ENCODE measurements at places on chromosomes 7 and 10.

DNA sequence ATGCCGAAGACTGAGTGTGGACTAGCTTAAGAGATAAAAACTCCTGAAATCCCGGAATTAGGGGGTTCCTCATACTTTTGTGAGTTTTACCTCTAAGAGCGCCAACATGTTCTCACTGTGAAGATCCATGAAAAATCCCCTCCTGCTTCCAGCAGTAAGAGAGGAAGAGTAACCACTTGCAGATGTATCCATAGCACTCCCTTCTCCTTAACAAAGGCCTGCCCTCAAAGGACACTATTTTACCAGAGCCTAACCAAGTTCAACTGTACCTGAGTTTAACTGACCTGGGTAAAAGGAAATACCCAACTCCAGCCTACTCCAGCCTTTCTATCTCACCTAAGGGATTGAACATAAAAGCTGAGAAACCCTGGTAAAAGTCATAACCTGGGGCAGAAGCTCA, 280.9 kb downstream of the POLR1F start:
- DNase-seq = no peak

DNA sequence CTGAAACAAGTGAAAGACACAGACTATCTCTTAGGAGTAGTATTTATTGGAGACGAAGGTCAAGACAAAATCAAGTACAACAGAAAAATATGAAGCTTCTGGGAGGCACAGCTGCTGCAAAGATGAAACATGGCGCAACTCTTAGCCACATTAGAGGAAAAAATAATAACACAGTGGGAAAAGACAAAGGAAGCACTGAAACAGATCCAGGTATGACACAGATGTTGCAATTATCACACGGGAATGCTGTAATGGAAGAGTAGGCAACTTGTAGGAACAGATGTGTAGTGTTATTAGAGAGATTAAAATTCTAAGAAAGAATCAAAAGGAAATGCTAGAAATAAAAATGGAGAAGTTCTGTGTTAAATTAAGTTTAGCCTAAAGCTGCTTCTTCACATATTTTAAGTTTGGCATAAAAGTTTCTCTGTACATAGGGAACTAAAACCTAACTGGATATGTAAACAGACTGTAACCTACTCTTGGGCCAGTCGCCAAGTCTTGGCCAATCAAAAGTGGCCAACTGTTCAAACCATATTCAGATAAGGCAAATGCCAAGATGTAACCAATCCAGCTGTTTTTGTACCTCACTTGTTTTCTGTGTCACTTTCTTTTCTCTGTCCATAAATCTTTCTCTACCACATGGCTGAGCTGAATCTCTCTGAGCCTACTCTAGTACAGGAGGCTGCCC, 1132.0 kb upstream of the LRRTM3 start:
- no peak for DNase-seq

GRCh38 chr10:1551636-1552338, 185.5 kb downstream of the ADARB2 start:
- no peak for DNase-seq

DNA sequence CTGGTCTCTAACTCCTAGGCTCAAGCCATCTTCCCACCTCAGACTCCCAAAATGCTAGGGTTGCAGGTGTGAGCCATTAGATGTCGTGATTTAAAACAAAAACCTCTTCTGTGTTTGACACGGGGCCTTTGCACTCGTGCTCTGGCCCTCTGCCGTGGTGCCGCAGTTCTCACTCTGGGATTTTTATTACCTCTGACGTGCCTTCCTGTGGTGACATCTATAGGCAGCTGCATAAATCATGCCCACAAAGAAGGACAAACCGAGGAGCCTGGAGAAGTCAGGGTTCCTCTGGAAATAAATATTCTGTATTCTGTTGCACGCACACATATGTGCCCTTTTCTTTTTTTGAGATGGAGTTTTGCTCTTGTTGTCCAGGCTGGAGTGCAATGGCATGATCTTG, 25.9 kb upstream of the OCM start:
- DNase-seq = no peak

DNA sequence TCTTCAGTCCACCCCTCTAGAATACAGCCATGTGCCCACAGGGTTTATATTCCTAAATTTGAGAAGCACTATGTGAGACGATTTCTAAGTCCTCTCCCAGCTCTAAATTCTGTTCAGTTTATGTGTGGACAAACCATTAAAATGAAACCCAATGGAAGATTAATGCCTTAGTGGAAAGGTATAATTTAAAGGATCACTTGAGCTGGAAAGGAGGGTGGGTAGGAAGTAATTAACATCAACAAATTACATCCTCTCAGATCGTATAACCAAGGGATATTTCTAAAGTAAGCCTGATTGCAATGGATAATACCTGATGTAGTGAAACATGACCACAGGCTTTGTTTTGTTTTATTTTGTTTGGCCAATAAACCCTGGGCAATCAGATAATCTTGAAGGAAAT, 511.0 kb upstream of the COBL start:
- no peak for DNase-seq

- no peak for DNase-seq
Measured at GRCh38 chr7:19094138-19094537, 23.3 kb downstream of the TWIST1 start.

- no peak for DNase-seq
Measured at GRCh38 chr10:100890673-100891317, 22.0 kb upstream of the SLF2 start.

DNA sequence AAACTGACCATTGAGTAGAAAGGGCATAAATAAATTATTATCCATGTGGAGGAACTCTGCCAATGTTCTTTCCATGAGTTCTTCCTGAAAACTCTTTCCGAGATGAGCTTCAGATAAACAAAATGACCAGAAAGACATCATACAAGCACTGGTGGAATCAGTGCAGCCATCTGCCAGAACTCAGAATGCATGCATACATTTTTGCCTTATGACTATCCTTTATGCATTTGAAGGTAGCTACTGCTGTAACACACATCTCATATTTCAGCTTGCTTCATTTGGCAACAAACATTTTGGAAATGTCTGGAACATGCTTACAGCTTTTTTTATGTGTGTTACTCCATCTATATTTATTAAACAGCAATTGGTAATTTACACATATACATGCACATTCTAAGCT, 448.9 kb downstream of the PLXDC2 start:
- no peak for DNase-seq

- DNase-seq = no peak
Measured at GRCh38 chr7:127678947-127679346, 27.0 kb downstream of the SND1 start.

DNA sequence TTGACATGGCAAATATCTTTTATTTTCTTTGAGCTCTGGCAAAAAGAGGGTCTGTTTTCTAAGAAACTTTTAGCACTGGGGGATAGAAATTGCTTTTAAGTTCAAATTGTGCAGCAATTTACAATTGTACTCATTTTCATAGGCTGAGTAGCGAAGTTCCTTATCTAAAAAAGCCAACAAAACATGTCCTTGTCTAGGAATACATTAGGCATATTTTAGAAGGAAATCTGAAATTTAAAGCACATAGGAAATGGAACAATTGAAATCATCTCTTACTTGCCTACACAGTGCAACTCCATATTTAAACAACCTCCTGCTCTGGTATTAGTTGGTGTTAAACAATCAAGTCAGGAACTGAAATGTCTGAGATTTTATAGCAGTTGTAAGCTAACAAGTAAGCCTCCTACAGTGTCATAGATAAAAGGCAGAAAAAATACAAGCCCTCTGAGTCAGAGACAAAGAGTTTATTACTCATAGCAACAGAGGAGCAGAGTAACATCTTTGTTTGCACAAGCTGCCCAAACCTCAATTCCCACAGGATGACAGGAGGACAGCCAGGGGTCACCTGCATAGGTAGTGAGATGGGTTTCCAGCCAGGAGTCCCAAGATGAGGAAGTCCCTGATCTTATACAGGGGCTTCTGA, 280.2 kb upstream of the HGF start:
- DNase-seq = no peak

- DNase-seq = no peak
Measured at GRCh38 chr10:69649786-69650550, 19.9 kb downstream of the FAM241B start.

DNA sequence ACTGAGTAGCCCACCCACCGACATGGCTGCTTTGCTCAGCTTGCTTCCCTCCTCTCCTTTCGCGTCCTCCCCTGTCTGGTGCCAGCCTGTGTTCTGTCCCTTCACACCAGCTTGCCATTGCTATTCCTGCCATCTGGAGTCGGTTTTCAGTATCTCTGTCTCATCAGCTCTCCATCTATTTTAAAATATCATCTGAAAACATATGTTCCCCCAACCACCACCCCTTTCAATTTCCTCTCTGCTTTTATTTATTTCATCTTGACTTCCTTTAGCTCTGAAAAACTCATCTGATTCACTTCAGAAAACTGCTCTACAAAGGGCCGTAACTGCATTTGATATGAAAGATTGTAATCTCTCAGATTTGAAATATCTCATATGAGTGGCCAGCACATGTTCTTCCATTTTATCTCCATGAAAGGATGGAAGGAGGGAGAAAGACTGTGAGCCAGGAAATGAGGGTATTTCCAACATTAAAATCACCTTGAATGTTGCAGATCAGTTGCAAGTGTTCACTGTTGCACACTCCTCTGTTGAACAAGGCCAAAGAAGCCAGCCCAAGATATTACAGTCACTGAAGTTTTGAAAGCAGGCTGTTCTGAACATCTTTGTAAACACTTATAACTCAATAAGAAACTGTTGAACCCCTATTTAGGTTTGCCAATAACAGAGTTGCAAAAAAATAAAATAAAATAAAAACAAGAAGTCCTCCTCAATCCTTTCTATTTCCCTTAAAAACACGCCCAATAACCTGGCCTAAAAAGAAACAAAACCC, 202.4 kb upstream of the NEBL start:
- DNase-seq = no peak

DNA sequence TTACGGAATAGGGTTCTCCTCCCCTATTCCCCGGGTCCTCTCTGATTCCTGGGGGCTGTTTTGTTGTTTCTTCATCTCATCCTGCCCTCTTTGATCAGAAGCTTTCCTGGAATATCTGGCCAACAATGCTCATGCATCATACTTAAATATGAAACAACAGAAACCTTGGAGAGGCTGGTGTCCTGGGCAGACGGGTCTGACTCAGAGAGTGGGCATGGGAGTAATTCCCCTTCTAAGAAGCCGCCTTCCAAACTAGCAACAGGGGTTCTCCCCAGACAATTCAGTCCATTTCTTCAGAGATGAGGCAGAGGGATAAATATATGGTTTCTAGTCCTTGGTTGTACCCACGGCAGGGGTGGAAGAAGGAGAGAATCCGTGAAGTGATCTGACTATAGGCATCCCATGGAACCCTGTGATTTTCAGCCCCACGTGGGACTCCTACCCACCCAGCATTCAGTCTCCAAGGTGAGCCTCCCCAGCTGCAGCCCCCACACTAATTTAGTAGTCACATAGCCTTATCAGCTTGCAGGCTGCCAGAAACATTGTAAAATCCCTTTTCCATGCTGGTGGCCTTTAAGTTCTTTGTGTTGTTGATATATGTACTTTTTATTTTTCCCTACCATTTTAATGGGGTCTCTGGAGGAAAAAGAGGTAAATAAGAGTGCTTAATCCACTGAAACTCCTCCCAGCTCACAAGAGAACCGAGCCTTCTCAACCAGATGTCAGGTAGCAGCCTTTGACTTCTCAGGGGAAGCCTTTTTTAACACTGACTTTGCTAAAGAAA, 119.2 kb downstream of the SFMBT2 start:
- no peak for DNase-seq

DNA sequence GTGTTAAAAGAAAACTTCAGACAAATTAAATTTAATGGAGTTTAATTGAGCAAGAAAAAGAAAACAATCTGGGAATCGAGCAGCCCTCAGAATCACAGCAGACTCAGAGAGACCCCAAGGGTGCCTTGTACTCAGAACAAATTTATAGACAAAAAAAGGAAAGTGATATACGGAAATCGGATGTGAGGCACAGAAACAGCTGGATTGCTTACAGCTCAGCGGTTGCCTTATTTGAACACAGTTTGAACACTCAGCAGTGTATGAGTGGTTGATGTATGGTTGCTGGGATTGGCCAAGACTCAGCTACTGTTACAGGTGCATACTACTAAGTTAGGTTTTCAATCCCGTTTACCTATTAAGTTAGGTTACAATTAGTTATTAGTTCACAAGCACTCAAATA, 103.8 kb upstream of the LYZL1 start:
- no peak for DNase-seq

GRCh38 chr7:29086545-29086944, 59.8 kb downstream of the CPVL start:
- DNase-seq = no peak

- no peak for DNase-seq
Measured at GRCh38 chr7:94179466-94179865, 175.3 kb upstream of the BET1 start.

DNA sequence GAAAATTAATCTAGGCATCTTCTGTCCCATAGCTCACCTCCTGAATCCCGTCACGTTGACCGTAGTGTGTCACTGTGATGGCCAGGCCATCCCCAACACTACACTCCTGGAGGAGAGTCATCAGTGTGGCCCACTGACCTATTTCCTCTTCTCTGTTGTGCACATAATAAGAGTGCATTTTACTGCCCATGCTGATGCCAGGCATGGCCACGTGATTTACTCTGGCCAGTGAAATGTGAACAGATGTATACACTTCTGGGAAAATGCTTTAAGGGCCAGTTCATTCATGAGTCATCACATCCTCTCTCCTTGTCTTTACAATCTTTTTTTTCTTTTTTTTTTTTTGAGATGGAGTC, 101.9 kb upstream of the PIP4K2A start:
- DNase-seq = no peak

- no peak for DNase-seq
Measured at GRCh38 chr7:143384148-143384547, 3.0 kb downstream of the ZYX start.

DNA sequence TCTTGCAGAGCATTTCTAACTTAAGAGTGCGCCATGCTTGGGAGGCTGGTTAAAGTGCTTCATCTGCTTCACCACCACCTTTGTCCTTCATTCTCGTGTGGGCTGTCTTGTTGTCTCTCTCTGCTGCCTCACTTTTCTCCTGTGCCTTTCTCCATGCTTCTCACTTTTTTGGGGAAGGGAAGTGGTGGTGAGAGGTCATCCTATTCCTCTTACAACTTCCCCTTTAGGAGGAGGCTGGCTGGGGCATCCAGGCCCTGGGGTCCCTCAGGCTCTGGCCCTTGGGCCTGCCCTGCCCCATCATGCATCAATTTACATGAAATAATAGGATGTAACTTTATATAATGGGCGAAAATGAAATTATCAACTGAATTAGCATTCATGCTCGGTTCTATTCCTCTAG, 39.9 kb upstream of the PIP4K2A start:
- no peak for DNase-seq

DNA sequence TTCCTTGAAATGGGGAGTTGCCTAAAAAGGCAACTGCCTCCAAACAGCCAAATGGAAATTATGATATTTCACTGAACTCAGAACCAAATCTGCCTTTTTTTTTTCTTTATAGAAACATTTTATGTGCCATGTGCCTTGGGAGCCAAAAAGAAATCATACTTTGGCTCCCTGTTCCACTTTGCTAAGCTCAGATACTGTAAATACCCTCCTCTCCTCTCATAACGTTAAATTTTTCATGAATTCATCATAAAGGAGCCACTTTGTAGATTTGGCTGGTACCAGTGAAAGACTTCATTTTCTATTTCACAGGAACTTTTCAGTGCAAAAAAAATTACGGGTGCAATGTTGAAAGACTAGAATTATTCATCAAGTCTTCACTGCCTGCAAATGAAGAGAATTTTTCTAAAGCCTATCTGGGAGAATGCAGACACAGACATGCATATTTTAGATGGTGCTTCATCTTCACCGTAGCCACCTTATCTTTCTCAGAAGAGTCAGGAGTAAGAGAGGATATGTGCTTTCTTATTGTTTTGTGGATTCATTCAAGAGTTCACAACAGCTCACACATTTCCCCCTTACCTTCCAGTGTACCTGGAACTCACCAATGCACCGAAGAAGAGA, 742.3 kb upstream of the GALNT17 start:
- no peak for DNase-seq

Measured in SK-N-MC (cell line).